ENCODE measurements at places on chromosomes 12 and 14.

DNA sequence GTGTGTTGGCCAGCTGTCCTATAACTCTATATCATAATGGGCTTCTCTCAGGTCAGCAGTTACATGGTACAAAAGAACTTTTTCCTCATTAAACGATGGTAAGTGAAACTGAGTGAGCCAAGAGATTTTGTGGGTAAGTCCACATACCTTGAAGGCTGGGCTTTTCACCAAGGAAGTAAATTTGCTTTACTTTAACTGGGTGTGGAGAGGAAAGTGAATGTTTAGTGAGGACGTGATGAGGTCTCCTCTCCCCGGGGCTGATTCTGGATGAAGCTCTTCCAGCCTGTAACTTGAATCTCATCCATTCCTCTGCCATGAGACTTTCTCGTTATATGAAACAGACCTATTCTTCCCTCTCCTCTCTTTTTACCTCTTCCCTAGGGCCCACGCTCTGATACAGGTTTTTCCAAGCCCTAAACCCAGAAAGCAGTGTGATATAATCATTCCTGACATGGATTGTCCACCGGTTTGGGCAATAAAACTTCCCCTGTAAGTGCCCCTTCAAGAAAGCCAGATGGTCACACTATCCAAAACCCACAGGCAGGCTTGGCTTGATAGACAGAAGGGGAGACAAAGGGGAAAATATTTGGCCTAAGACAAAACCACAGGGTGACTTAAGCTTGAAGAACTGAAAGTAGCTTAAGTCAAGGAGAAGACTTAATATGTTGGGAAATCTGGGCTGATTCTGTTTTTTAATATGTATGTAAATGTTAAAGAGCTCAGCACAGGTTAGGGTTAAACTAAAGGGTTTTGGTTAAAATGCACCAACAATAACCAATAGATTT lies 50.3 kb downstream of the CIT start:
- DNase-seq: no peak

- DNase-seq: no peak
Measured at GRCh38 chr12:58711974-58712373, 208.3 kb downstream of the LRIG3 start.

- DNase-seq: no peak
Measured at GRCh38 chr12:40229690-40230651, 5.2 kb downstream of the LRRK2 start.

GRCh38 chr12:52333321-52333720 lies 12.1 kb upstream of the KRT83 start:
- no peak for DNase-seq

- no peak for DNase-seq
Measured at GRCh38 chr12:53231671-53231920, 413 bp downstream of the RARG start.

- no peak for DNase-seq
Measured at GRCh38 chr14:48323665-48324064, 648.3 kb upstream of the MDGA2 start.

DNA sequence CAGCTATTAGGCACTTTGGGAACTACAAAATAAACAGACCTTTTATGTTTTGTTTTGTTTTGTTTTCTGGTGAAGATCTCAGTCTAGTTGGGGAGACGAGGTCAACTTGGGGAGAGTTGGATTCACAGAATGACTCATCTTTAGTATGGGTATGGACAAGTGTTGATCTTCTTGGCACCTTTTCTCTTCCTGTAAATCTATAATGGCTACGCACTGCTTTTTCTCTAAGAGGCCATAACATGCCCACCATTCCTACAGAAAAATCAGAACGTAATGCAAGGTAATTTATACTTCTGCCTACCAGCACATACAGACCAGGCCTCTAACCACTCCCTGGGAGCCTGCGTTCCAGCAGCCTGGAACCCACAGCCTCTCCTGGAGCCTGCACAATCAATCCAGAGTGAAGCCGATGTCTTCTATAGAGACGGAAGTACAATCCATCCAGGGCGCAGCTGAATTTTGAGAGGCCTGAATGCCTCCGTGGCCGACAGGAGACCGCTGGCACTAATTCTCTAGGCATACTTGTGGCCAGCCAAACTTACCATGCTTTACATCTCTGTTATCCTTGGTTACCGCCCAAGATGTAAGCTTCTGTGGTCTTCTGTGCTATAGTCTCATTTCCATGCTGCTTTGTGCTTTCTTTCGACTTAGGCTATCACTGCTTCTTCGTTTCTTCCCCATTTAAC lies 717 bp downstream of the PPHLN1 start:
- DNase-seq: peak; percentile 31

DNA sequence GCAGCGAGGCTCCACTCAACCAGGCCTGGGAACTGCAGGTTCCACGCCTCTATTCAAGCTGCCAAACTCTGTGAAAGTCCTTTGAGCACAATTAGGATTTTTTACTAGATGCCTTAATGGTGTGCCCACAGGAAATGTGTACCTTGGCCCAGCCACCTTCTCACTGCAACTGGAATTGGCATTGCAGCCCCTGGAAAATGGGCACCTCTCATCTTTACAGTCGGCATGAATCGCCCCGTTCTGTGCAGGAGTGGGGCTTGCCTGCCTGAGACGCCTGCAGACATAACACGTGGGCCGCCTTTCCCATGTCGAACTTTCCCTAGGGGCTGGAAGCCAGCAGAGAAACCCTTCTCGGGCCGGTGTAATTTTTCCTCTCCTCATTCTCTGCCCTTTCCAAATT lies 42.0 kb upstream of the ELK3 start:
- DNase-seq: no peak

DNA sequence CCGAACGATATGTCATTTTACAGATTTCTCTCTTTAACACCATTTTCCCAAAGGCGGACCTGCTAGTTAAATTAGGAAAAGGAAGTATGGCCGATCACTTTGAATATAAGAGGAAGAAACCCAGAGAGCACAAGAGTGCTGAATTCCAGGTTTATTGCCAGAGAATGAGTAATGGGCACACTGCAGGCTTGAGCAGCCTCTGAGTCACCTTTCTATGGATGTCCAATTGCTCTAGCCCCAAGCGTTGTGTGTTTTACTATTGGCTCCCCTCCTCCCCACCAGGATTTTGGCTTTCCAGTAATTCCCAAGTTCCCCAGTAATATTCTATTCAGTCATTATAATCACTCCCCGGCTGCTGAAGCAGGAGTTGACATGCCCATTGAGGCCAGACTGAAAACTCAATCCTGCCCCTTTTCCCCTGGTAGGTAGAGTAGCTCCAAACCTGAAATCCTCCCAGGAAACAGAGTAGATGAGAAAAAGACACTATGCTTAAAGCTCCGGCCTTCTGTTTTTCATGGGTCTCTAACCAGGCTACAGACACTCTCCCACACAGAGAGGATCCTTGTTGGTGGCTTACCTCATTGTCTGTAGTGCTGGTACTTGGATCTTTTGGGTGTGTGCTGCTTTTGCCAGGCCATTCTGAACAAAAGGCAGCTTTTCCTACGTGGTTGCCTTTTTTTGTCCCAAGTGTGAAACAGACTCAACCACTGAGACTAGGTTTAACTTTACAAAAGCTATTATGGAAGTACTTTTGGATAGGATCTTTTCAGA lies 704.3 kb upstream of the FLRT2 start:
- no peak for DNase-seq

DNA sequence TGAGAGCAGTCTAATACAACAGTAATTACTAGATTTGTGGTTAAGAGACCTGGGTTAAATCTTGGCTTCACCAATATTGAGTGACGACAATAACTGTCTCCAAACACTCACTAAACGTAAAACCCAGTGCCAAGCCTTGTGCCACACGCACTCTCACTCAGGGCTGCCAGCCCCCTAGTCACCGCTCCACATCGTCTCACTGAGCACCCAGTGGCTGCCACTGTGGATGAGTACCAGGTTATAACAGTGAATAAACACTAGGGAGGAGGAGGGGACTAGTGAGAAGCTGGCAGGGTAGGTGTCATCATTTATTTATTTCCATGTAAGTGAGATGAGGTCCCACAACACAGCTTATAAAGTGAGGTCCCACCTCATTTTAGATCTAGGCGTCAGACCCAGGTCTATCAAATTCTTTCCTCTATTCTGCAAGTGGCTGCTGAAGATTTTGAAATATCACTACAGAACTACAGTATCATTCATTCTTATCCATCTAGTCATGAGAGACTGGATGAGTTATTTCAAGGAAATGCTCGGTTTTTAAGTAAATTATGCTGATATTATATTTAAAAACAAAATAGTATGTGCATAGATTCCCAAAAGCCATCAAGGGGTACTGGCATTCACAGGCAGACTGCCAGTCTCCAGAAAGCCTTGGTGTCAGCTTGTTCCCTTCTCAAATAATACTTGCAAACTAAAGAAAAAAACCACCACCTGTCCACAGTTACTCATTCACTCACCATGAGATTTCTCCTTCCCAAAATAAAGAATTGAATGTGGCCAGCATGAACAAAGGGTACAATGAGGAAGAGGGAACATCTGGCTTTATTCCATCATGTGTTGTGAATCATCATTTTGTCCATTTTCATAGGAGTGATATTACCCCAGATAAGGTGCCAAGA lies 84.0 kb downstream of the PTPN21 start:
- DNase-seq: no peak

DNA sequence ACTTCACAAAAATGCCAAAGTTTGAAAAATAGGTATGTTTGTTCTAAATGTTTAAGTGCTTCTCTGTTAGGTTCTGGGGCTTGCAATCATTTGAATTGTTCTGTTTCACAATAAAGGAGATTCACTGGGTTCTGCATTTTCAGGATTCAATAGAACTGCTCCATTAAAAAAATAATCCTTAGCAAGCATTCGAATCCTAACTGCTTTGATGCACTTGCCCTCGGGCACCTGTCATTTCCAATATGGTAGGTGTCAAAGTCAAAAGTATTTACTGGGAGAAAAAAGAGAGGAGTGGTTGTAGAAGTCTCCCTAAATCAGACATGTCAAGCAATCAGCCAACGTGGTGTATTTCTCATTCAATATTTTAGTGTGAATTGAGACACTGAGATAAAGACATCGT lies 5.5 kb downstream of the APOLD1 start:
- no peak for DNase-seq

- DNase-seq: no peak
Measured at GRCh38 chr14:100899884-100900771, 3.4 kb downstream of the RTL1 start.

DNA sequence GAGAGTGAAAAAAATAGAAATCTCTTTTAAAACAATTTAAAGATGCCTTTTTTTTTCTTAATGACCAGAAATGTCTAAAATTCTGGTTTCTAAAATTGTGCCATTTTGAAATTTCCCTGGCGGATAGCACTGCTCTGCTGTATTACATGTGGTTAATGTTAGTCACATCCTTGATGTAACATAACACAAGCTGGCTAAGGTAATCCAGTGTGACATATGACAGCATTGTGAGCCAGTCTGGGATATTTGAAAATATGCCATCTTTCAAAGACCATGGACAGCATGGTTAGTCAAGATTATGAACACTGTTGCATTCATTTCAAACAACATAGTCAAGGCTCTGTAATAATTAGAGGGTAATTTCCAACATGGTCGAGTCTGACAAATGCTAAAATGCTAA lies 133.2 kb downstream of the ALX1 start:
- DNase-seq: no peak

- DNase-seq: no peak
Measured at GRCh38 chr14:24879661-24880386, 170.1 kb downstream of the STXBP6 start.

DNA sequence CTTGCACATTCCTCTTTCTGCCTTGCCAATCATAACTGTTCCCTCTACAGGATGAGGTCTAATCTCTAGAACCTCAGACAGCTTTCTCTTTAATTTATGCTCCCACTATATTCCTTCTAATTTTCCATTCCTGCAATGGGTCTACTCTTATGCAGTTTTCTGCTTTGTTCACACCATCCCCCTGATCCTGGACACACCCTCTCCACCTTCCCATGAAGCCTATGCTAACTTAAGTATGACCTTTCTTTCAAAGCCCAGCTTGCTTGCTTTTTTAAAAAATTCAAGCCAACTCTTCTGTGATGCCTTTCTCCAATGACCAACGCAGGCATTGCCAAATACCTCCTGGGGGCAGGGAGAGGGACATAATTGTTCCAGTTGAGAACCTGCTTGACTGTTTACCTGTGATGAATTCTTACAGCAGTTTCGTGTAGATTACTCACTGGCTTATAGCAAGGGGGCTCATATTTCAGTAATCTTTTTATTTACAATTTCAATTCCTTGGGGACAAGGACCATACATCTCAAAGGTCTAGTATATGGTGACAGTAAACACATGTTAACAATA lies 7.8 kb downstream of the SLC38A1 start:
- DNase-seq: no peak

- DNase-seq: no peak
Measured at GRCh38 chr14:72644758-72645489, 249.0 kb downstream of the DPF3 start.

DNA sequence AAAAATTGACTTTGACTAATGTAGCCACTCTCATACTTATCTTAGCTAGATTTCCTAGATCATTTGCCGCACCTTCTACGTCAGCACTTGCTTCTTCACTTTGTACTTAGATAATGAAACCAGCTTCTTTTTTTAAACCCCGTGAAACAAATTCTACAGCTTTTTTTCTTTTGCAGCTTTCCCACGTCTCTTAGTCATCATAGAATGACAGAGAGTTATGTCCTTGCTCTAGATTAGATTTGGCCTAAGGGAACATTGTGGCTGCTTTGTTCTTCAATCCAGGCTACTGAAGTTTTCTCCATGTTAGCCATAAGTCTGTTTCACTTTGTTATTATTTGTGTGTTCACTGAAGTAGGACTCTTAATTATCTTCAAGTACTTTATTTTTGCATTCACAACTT lies 94.9 kb downstream of the SLCO1A2 start:
- DNase-seq: no peak

DNA sequence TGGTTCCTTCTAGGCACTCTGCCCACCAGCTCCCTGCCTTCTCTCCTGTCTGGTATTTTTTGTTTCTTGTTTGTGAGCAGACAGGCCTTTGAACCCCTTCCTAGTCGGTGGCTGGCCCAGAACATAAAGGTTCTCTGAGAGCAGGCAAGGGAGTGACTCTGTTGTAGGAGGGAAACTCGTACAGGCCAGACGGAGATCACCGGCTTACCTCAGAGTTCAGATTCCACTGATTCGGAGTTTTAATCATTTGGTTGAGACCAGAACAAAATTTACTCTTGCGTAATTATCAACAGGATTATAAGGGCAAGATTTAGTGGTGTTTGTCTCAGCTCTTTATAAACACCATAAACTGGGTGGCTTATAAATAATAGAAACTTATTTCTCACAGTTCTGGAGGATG lies 128.3 kb downstream of the PLXNC1 start:
- DNase-seq: no peak

- DNase-seq: no peak
Measured at GRCh38 chr12:32240831-32241230, 134.2 kb downstream of the BICD1 start.

DNA sequence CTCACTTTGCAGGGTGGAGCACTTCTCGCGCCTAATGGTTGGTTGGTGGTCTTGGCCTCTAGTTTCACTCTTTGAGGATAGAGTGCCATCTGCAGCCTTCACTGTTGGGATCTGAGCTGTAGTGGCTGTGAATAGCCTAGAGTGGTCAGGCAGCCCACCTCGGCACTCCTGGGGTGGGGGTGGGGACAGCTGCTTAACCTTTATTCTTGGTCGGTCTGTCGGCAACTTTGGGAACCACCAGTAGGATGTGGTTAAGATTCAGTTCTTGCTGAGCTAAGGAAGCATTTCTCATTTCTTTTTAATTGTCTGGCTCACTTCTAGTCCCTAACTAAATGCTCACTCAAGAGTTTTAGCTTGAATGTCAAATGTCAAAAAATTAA lies 21.1 kb downstream of the TMBIM6 start:
- peak; percentile 29 for DNase-seq

All from activated CD4-positive, alpha-beta T cell treated with anti-CD3 and anti-CD28 coated beads, Interleukin-2, Interleukin-6, amounts not matched to agents 100 ng/mL and 50 ng/mL, durations not matched to agents 16 hours and 8 hours (primary cell).